ENCODE measurements at places on chromosomes 6 and 20.

DNA sequence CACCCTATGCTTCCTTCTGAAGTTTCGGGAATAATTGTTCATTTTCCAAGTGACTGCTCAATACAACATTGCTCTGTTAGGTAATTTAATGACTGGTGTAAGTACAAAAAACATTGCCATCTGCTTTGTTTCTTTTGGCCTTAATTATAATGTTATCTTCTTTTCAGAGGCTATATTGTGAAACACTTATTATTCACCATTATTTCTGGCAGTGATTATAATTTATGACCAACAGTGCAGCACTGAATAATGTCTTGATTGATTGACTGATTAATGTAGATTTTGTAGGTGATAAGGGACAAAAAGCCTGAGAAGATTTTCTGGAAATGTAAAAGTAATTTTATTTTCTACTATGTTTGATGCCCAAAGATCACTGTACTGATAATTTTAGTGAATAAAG, 377.7 kb downstream of the PLCB1 start:
- no peak for DNase-seq

DNA sequence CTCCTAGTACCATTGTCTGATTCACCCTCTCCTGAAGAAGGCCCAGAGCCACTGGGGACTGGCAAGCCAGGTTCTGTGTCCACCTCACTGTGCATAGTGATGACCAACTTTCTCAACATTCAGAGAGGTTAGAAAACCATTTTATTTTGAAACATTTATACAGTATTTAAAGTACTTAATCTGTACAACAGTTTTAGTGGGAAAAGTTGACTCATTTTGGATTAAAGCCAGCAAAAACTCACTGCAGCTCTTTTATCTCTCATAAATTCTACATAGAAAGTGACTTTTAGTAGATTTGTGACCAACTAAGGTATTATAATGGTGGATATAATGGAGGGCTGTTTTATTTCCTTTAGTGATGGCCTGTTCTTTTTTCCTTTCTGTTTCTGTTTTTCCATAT, 9.7 kb downstream of the TULP4 start:
- no peak for DNase-seq

- no peak for DNase-seq
These were observed 16.5 kb downstream of the NCOA7 start for GRCh38 chr6:125807293-125807692.

DNA sequence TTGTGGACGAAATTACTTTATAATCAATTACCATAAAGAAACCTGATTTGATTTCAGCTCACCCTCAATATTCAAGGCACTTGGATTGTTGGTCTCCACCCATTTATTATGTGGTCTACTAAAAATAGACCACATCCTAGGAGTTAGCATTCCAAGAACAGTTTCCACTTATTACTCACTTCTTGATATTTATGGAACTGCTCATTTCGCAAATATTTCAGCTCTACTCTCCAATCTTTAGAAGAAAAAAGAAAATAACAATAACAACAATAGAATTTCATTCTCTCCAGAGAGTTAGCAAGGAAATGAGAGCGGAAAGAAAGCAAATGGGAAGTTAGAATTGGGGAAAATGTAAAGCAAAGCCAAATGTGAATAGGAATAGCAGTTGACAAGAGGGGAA, 26.2 kb upstream of the HDAC2 start:
- no peak for DNase-seq

DNA sequence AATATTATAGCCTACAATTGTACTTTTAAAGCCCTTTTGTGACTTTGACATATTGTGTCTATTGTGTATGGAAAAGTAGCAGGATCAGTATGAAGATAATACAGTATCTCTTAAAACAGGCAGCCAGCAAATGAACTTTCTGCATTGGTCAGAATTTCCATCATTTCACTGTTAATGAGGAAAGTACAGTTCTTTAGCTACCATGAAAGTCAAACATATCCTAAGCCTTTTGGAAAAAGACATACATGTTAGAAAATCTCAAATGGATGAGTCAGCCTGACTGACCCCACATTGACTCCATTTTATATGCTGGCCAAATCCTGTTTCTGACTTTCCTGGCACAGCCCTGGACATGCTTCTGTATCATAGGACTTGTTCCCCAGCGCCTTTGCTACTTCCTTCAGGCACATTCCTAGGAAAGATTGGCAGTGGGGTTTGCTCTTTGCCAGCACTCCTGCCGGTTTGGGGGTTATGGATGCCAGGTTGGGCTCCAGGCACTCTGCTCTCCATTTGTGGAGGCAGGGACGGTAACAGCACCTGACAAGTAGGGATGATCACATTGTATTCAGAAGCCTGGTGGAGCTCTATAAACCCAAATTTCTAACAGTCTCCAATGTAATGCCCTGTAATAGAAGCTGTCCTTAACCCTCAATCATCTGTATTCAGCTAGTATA, 43.7 kb downstream of the TOP1 start:
- DNase-seq = no peak

GRCh38 chr6:146041282-146041681, 12.4 kb downstream of the GRM1 start:
- no peak for DNase-seq

DNA sequence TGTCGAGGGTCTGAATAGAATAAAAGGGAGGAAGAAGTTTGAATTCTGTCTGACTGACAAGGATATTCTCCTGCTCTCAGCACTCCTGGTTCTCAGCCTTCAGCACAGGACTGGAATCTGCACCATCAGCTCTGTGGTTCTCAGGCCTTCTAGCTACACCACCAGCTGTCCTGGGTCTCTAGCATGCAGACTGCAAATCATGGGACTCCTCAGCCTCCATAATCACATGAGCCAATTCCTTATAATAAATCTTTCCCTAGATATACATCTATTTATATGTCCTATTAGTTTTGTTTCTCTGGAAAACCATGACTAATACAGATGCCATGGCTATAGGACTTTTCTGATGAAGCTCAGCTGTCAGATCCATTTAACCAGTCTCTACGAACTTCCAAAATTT, 132.8 kb upstream of the ECI2 start:
- no peak for DNase-seq

DNA sequence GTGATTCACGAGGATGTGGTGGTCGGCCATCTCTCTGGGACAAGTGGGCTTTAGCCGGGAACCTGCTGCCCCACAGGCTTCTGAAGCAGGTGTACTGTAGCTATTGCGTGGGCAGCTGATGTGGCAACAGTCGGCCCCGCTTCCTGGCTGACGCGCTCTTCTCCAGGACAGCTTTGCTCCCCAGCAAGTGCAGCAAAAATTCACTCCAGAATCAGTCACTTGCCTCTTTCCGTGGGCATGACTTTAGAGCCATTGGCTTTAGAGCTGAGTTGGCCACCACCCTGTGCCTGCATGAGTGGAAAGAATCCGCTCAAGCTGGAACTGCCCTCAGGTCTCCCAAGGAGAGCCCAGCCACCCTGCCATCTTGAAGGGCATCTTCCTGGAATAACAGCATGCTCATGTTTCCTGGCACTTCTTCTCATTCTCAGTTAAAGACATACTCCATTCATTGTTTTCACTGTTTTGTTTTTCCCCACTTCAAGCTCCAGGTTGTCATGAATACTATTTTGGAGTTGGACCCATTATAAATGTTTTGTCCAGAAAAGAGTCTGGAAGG, 178.3 kb downstream of the ZDHHC14 start:
- no peak for DNase-seq
